Spinal cord (tissue), 10 donors: ENCODE measurements at places on chromosomes 11 and 22.

- DNase-seq: no peak
Measured at GRCh38 chr11:114614127-114614720, 18.6 kb upstream of the NXPE4 start.

GRCh38 chr22:38849811-38850210 is 6.0 kb upstream of the NPTXR start:
- no peak for DNase-seq

- DNase-seq: no peak
Measured at GRCh38 chr11:73367482-73368024, 8.6 kb upstream of the RELT start.

DNA sequence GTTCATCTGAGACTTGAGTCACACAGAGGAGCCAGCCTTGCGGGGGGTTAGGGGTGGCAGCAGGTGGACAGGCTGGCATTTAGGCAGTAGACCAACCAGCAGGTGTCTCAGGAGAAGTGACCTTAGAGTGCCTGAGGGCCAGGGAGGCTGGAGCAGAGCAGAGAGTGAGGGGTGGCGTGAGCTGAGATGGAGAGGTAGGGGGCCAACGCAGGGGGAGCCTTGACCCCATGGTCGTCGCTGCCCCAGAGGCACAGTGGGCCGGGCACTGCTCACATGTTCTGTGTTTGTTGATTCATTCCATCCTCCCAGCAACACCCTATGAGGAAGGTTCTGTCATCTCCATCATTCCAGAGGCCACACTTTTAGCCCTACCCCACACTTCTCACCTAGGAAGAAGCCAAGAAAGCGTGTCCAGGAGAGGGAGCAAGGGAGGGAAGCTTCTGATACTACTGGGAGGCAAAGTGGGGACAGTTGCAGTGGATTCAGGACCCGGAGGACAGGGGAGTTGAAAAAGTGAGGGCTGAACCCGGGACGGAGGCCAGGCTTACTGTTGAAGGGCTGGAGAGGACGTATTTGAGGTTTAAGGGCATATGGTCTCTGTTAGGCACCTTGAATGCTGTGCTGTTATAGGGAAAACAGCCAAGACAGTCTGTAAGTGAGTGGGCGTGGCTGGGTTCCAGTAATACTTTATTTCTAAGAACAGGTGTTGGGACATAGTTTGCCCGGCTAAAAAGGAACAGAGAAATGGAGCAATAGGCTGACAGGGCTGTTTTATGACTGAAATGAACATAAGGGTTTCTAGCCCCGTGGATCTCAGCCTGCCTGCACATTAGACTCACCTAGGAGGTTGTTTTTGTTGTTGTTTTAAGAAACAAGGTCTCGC is 7.3 kb downstream of the SART1 start:
- DNase-seq: no peak

DNA sequence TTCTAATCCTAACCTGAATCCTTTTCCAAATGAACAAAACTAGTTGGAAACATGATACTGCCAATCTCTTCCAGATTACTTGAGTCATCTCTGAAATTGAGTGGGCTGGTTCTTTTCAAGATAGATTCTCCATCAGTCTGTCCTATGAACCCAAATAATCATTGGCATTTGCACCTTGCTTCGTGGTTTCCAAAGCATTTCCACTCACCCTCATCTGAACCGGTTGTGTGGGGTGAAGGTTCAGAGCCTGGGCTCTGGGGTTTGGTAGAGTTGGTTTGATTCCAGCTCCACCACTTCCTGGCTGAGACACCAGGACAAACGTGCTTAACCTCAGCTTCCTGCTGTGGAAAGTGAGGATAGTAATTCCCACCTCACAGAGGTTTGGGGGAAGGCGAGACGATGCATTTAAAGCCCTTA is 206.4 kb upstream of the E2F8 start:
- DNase-seq: no peak

DNA sequence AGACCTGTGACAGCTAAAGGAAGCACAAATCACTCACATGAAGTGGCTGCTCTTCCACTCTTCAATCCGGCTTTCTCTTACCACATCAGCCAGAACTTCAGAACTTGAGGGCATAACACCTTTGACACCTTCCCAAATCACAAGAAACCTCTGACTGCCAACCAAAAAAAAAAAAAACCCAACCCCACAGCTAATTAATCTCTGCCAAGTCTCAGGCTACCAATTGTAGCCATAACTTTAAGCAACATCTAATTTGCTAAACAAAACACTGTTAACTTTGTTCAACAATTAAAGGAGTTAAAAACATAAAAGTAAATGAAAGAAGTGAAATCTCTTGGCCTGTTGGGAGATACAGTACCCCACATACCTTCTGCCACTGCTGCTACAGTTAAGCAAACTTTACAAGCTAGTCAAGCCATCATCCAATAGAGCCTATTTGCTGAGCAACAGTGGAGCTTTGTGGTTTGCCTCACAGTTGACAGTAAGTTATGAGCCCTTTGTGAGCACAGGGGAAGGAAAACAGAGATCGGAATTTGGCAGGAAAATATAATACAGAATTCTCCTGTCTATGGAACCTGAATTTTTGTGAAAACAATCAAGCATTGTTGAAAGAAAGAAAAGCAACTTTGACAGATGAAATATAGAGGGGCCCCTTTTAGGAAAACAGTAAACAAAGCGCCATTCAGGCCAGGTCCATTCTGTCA is at the start of gene SOX6:
TSS of gene SOX6 (minus strand) at position 490 of the 704 bp plus-strand sequence. CDS start 15,298 bp downstream, outside the sequence.
- DNase-seq: peak; percentile 81

DNA sequence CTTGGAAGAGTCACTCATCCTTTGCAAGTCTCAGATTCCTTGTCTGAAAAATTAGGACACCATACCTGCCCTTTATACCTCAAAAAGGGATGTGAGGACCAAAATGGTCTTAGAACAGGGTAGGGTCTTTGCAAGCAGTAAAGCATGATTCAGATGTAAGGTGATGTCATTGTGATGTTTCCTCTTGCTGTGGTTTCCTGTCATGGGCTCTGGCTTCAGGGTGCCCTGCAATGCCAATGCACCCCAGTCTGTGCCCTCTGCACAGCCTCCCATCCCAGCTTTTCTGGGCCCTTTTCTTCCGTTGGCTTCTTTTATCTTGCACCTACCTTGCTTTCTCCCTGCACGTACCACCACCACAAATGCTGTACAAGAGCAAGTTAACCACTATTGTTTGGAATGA is 87.8 kb upstream of the NNMT start:
- DNase-seq: no peak

DNA sequence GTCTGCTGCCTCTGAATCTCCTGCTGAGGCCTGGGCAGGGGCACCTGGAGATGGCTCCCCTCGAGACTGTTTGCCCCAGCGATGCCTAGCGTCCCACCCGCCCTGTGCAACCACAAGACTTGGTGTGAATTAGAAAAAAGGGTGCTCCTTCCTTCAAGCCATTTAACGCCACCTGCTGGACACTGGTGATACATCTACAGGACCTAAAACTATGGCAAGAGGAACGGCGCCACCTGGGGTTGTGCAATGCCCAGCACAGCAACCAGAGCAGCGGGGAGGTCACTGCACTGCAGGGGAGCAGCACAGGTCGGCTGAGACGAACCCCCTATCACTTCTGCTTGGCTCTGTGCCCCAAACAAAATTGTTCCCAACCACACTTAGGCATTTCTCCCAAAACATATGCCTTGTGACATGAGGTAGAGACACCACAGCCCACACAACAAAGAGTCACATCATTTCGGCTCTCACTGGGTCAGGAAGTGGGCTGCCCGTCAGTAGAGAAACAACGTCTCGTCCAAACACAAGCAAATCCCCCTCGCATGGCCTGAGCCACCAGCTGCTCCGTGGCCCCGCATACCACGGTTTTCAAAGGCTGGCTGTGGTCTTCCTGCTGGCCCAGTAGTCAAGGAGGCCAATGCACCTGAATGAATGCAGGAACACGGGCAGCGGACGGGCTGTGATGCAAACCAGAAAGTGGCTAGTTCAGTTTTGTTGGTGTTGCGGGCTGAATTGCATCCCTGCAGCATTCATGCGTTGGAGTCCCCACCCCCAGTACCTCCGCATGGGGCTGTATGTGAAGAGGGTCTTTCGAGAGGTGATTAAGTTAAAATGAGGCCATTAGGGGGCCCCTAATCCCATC is 171.9 kb downstream of the SHANK2 start:
- peak; percentile 61 for DNase-seq

- DNase-seq: no peak
Measured at GRCh38 chr11:73087730-73088129, 54.4 kb downstream of the FCHSD2 start.

DNA sequence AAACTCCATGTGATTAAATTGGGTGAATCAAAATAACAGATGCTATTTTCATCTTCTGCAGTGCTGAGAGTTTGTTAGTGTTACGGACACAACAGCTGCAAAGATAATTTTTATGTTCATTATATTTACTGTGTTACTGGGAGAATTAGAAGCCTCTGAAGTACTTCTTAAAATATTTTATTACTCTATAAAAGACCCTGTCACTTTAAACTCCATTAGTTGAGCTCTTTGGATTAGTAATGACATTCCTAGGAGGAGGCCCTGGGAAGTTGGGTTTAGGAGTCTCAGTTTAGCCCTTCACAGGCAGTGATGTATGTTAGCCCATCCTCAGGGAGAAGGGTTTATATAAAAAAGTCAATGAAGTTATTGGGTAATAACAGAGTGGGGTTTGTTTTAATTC is 596.7 kb downstream of the JRKL start:
- no peak for DNase-seq

DNA sequence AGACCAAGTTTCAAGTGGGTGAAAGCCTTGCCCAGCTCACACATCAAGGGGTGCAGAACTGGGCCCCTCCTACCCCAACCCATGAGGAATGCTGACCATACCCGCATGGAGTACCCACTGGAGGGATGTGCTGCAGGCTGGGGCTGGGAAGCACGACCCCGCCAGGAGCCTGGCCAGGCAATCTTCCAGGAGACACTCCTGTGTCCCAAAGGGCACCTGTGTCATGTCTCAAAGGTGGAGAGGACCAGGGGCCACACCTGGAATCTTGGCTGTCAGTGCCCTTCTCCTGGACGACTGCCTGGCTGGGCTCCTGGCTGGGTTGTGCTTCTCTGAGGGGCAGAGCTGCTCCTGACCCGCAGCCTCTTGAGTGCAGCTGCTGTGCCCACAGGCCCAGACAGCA is 6.7 kb downstream of the ARAP1 start:
- DNase-seq: no peak

- no peak for DNase-seq
Measured at GRCh38 chr11:69588270-69588669, 52.7 kb upstream of the CCND1 start.

- no peak for DNase-seq
Measured at GRCh38 chr11:63940786-63941185, 2.0 kb downstream of the NAA40 start.

DNA sequence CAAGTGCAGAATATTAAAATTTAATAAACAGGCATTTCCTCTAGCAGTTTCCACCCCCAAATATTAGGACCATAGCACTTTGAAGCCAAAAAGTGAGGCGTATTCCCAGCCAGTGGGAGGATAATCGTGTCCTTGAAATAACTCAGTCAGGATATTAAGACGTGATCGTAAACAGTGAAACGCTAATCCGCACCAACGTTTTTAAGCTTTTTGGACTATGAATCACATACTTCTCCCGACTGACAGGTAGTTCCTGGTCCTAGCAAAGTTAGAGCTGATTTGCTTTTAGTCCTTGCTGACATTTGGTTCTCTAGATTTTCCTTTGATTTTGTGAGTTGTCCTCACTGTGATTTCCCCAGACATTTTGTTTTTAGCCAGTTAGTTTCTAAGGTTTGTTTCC is 197.1 kb upstream of the ARHGAP20 start:
- no peak for DNase-seq

GRCh38 chr11:75771646-75772410 is 3.2 kb downstream of the DGAT2 start:
- DNase-seq: no peak

- DNase-seq: no peak
Measured at GRCh38 chr11:105034813-105035620, at the start of gene CASP1. Gene CASP1 (minus strand): TSS chr11:105035144. CDS start chr11:105035113, 31 bp downstream.

DNA sequence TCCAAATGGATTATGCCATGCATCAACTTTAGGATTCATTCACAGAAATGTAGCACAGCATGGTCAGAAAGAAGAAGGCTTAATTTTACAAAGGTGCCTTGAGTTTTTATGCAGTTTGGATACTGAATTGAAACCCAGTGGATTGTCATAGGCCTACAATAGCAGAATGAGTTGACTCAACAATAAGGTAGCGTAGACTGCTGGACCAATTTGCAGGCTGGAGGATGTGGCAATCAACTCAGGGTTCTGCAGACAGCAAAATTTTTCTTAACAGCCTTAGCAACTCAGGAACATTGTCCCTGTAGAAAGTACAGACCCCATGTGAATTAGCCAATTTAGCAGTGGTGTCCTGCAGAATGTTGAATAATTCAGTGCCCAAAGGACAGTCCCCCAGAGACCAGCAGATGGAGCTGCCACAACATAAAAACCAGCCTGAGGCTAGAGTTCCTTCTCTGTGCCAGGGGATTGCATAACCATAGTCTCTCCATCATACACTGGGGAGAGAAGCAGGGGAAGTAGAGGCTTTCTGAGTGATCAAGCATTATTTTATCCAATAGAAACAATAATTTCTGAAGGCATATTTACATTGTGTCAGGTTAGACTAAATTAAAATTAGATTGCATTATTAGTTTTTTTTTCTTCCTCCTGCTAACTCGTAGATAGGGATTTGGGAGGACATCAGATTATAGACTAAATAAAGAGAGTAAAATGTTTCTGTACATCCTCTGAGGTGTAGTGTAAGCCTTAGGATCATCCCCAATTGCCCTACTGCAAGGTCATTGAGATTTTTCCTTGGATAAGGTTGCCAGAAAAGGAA is 20.3 kb upstream of the MRPL17 start:
- no peak for DNase-seq
